ENCODE measurements at places on chromosomes 6 and 20.

DNA sequence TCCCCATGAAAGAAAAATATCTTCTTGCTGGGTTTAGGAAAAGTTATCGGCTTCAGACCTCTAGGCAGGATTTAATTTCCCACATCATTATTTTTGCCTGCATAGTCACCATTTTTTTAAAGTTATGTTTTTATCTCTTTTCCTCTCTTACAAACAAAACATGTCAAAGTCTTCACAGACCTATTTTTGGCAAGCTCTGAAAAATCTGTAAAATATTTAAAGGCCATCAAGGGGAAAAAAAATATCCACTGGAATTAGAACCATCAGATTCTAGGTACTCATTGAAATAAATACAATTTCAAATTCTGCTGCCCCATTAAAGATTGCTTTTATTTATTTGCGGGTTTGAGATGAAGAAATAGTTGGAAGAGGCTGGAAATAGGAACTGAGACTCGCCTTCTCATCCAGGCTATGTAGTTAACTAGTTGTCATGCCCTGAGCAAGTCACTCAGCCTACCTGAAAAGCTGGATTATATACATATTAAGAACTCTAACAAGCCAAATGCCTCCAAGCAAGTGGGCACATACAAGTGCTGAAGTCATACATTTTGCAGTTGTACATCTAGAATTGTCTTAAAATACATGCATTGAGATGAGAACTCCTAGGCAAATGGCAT, 101.7 kb upstream of the SASH1 start:
- DNase-seq: no peak

GRCh38 chr20:44959638-44960102, 527 bp downstream of the TOMM34 start:
- DNase-seq: peak; percentile 79

DNA sequence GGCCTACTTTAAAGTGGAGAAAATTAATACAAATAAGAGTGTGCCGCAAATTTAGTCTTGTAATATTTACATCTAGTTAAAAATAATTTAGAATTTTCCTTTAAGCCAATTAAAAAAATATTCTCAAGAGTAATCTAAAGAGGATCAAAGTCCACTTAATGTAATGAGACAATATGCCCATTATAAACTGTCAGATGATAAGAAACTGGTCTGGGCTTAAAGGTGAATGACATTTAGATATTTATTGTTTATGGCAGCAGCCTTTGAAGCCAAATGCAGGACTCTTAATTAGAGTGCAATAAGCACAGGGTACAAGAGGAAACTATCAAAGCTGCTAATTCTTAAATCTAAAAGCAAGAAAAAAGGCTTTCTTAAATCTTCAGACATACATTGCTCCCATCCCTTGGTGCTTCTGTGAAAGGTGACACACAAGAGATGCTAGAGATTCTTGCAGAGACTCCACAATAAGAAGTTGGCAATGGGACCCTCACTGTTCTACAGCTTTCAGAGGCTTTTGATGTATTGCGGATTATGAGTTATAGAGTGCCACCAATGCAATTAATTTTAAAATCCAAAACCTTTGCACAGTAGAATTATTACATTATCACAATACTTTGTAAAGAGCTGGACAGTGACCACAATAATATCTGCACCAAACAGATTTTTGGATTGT, 116.1 kb downstream of the MAN1A1 start:
- no peak for DNase-seq

- DNase-seq: no peak
Observed at GRCh38 chr20:36876473-36876833, 515 bp downstream of the TLDC2 start.

- no peak for DNase-seq
Observed at GRCh38 chr6:167970230-167970629, 27.2 kb upstream of the KIF25 start.

DNA sequence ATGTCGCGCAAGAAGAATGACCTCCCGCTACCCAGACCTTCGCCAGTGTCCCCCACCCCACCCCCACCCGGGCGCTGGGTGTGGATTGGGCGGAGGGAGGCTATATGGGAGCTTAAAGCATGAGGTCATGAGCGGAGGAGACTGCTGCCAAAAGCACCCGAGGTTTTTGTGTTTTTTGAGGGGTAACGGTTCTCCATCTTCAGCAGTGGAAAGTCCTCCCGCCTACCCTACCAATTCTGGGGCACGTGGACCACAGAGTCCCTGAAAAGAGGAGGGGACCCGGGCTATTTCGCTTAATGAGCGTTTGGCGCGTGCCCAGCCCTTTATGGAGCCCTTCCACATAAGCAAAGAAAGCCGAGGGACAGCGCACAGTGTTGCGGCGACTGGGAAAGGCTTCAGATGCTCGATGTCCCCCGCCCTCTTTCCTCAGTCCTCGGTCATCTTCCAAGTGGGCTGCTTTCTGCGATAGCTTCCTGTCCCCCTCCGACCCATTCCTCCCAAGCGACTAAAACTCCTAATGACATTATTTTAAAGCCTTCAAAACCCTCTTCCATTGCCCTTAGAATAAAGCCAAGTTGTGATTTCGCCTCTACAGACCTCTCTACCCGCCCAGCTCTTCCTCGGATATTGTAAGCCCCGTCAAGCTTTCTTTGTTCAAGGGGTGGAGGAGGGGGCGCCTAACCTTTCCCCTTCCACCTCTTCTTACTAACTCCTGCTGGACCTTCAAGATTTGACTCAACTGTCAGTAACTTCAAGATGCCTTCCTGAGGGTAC, 2.1 kb upstream of the TRERF1 start:
- DNase-seq: no peak

DNA sequence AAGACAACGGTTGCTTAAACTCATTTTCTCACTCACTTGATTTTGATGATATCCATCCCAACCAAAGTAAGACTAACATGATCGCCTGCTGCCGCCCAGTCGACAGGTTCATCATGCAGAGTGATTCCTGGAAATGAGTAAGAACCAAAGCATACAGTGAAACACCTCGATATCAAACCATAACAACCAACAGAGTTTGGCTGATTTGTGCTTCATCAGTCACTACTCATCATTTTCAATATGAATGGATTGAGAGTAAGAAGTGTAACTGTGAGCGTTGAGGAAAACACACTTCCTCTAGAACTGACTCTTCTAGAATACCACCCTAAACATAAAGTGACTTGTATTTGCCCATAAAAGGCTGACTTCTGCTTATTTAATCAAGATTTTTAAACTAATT, 29.2 kb upstream of the ALDH8A1 start:
- no peak for DNase-seq

GRCh38 chr20:44714102-44714700, 968 bp upstream of the CCN5 start:
- DNase-seq: no peak

DNA sequence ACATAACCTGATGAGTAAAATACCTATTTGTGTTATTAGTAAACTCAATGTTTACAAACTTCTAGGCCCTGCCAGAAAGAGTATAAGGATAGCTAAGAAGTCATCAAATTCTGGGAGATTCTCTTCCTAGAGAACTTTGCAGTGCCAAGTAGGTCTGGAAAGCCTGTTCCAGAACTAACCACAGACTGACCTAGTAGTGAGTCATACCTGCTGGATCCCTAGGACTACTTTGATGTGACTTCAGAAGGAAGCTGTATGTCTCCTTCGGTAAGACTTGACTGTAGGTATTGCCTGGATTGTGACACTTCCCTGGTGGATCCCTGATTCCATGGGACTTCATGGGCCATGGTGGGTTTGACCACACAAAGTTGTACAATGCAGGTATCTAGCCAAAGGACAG, 131.7 kb downstream of the DNAH8 start:
- DNase-seq: no peak

DNA sequence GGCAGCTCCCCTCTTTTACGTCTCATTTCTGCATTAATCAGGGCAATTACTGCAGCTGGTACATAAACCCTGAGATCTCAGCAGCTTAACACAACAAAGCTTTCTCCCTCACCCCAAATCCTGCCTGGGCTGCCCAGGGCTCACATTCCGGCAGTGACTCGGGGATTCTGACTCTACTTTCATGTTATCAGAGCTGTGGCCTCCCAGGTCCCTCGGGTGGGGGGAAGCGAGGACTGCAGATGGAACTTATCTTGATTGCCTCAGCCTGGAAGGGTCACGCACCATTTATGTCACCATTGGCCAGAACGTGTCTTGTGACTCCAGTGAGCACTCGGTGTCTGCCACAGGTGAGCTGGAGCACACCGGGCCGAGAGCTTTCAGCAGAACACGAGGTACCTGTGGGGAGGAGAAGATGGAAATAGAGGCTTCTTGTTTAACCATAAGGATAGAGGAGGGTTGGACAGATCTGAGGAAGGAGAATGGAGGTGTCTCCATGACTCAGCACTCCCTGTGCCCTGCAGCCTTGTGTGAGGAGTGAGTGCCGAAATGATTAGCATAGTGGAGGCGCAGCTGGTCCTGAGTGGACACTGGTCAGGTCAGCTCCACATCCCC, 88.5 kb upstream of the EXOC2 start:
- DNase-seq: no peak

- DNase-seq: no peak
Observed at GRCh38 chr6:82073484-82073883, 174.1 kb downstream of the IBTK start.

DNA sequence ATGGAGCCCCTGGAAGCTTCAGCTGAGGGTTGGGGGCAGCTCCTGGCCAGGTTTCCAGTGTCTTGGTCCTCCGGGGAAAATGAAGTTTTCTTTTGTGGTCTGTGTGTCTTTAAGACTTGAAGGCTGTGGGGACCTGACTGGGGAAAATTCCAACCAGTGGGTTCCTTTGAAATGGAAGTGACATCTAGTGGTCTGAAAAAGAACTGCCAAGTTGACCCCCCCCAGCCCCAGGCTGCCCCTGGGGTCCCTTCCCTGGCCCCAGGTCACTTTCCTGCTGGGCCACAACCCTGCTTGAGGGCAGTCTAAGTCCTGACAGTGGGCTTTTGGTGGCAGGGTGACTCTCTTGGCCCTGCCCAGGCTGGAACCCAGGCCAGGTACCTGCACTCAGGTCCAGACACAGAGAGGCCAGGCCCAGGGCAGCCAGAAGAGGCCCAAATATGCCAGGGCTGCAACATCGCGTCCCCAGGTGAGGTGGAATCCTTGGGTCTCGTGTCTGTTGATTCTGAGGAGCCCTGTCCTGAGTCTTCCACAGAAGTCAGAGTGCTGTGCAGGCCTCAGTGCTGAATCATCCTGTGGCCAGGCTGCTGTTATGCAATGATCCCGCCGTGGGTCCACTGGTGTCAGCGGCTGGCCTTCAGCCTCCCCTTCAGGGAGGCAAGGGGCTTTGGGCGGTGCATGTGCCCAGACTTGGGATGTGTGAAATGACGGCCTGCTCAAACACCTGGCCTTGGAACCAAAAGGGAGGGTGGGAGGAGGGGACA, 68.4 kb downstream of the VEGFA start:
- DNase-seq: no peak

DNA sequence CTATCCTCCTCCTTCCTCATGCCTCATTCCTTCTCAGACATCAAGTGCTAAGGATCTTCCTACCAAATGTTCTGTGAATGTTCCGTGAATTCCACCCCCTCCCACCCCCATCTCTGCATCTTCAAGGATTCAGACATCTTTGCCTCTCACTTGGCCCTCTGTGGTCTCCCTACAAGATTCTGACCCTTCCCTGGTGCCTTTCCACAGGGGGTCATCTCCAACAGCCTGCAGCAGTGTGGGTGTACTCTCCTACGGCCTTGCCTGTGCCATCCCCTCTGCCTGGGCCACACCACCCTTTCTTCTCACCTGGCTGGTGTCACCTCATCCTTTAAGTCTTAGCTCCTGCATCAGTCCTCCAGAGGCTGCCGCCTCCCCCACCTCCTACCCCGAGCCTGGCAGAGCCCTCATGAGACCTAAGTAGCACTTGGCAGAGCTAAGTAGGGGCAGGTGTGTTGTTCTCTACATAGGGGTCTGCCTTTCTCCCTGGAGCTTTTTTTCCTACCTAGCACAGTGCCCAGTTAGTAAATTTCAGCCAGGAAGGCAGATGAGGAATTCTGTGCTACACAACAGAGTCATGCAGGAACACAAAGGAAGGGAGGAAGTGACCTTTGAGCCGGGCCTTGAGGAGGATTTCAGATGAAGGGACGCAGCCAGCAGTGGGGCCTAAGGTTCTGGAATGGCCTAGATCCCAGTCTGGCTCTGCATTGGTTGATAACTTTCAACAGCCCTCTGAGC, 43.1 kb downstream of the TM9SF4 start:
- DNase-seq: no peak

DNA sequence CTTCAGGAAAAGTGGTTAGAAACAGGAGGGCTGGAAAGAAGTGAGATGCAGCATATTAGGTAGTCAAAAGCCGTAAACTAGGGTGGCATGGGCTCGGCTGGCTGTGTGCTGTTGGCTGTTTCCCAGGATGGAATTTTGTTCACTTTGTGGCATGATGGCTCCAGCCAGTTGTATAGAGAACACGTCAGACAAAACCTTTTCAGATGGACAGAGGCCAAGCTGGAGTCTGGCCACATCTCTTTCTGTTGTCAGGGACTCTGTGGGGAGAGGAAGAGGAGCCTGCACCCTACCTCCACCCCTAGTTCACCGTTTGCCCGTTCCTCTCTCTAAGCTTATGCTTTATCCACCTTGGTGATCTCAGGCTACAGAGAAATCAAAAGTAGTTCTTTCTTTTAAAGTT, 22.0 kb downstream of the C6orf89 start:
- no peak for DNase-seq

DNA sequence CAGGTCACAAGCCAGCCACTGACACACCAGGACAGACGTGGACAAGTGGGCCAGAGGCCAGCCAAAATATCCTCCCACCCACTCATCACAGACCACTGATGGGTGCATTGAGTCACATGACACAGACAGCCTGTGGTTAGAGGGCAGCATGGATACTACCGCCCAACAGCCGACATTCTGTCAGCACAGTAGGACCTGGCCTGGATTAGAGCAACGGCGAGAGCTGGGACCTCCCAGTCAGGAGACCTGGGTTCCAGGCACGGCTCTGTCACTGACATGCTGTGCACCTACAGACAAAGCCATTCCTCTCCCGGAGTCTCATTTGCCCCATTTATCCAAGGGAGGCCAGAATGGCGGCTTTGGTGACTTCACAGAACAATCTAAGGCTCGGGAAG, 8.0 kb downstream of the ZNF335 start:
- DNase-seq: no peak

- DNase-seq: no peak
Observed at GRCh38 chr6:90227213-90227612, 69.4 kb downstream of the BACH2 start.

DNA sequence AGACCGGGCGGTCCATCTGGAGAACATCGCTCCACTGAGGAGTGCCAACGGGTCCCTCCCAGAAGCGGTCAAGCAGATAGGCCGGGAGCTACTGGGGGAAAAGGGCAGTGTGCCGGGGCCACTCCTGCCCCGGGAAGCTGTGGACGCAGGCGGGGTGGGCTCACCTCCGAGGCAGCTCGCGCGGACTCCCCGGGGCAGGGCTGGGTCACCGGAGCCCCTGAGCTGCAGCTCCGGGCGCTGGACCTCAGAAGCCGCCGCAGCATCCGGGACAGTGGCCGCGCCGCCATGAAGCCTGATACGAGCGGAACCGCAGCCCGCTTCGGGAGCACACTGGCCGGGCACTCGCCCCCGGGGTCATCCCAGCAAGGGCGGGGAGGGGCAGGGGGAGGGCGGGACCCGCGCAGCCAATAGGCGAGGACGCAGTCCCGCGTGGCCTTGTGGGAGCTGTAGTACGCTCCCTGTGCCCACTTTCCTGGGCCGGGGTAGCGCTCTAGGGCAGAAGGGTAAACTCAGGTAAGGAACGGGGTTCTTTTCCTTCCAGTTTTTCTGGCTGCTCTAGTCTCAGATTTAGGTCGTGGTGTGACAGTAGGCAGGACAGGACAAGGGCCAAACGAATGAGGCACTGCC, at the start of gene MOCS1:
Gene MOCS1, minus strand, starts transcription at position 332 of the 627 bp plus-strand sequence. Its CDS starts 45 bp downstream, at position 287.
- DNase-seq: peak; percentile 25
